ENCODE measurements at places on chromosomes 7 and 10.

DNA sequence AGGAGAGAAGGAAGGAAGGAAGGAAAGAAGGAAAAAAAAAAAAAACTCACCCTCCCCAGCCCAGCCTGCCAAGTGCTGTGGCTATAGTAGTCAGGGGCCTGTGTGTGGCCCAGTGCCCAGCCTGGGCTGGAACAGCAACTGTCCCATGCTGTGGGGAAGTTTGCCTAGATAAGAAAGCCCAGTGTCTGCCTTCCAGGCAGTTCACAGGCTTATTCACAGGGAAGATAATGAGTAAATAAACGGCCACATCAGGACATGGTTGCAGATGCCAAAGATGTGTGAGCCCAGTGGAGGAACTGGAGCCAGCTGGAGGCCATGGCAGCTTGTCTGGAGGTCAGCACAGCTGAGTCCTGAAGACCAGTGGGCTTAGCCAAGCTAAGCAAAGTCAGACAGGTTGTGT lies 132.4 kb upstream of the FOXK1 start:
- no peak for DNase-seq

GRCh38 chr7:145193951-145194350 lies 358.1 kb upstream of the TPK1 start:
- DNase-seq: no peak

DNA sequence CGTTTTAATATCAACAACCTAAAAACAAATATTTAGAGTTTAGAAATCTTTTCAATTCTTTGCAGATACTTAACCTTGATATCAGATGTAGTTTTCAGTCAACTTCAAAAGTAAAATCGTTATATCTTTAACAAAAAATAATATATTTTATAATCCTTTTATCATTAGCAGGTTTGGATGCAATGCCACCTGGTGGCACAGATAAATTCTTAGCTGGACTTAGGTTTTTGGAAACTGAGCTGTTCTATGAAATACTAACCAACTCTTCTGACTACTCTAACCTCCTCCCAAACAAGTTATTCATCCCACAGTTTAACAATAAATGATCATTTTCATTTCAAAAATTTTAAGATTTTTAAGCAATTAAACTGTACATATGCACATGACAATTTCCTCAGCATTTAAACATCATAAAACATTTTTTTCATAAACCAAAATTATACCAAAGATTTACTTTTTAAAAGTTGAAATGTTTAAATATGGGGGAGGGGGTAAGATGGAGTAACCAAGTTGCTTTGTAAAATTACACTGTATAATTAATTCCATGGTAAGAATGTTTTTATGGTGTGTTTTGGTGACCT lies 56.9 kb downstream of the HIBADH start:
- peak; percentile 41 for DNase-seq

GRCh38 chr7:129898502-129899160 lies 54.1 kb downstream of the UBE2H start:
- DNase-seq: no peak

GRCh38 chr10:125006921-125007426 lies 65.1 kb downstream of the ZRANB1 start:
- no peak for DNase-seq

DNA sequence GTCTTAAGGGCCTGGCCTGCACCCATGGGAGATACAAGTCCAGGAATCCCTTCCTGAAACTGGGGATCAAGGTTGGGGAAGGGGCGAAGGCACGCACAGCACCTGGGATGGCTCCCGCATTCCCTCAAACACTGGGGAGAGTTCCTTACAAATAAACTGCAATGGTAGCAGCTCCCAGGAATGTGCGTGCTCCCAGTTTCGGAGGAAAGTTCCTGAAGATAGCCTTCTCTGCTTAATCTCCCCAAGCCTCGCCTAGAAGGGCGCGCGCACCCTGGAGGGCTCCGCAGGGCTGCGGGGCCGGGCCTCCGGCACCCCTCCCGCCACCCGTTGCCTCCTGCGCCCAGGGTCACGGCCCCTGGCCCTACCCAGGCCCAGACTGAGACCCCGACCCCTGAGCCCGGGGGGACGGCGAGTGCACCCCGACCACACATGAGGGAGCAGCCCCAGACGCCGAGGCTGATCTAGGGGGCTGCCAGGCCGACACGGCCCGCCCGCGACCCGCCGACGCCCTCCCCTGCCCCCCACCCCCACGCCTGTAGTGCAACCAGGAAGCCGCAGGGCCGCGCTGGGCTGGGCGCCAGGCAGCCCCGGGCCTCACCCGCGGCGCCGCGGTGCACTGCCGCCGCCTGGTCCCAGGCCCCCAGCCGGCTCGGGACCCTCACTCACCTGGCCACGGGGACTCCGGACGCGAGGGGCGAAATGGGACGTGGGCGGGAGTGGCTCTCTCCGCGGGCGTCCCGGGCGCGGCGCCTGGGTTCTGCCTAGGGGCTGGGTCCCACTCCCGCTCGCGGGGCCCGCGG lies 460 bp downstream of the ANXA11 start:
- peak; percentile 31 for DNase-seq

GRCh38 chr7:130960208-130960988 lies 226.4 kb upstream of the KLF14 start:
- DNase-seq: peak; percentile 84

DNA sequence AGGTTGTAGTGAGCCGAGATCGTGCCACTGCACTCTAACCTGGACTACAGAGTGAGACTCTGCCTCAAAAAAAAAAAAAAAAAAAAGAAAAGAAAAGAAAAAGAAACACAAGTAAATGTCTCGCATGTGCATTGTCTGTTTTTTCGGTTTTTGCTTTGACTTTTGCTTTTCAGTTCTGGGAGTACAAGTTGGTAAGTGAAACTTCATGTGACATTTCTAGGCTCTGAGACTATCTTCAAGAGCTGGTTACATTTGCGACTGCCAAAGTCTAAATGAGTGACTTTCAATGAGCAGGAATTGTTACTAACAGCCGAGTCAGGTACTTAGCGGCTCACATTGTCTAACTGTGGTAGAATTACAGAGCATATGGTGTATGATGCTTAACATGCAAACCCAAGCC lies 107.0 kb upstream of the CELF2 start:
- no peak for DNase-seq

- DNase-seq: no peak
These were observed 69.2 kb downstream of the CPVL start for GRCh38 chr7:29077176-29077575.

DNA sequence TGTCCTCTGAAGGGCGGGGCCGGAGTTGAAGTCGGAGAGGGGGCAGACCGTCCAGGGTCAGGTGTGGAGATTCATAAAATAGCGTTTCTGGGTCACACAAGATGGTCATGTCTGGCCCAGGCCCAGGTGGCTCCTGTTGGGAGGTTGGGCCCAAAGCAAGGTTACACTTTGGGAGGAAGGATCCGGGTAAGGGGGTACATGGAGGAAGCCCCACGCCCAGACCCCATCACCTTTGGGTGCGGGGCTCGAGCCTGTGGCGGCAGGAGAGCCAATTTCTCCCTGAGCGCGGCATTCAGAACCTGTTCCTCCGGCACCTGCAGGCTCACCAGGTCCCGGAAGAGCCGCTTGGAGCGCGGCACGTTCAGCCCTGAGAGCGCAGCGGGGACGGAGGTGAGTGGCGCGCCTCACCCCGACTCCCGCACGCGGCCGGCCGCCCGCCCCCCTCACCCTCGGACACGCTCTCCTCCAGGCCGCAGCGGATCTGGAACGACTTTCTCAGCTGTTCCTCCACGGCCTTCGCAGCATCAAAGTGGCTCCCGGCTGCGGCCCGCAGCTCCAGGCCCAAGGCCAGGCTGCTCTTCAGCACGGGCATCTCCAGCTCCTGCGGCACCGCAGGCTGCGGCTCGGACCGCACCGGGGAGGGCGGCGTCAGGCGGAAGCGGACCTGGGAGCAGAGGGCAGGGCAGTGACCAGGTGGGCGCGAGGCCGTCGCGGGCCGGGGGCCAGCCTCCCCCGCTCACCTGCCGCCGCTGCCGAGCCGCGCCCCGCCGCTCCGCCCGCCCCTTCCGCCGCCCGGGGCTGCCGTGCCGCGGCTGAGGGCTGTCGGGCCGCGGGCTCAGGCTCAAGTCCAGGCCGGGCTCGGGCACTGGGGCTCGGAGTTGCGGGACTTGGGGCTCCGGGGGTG lies 644 bp downstream of the PPP1R35 start:
- peak; percentile 61 for DNase-seq

DNA sequence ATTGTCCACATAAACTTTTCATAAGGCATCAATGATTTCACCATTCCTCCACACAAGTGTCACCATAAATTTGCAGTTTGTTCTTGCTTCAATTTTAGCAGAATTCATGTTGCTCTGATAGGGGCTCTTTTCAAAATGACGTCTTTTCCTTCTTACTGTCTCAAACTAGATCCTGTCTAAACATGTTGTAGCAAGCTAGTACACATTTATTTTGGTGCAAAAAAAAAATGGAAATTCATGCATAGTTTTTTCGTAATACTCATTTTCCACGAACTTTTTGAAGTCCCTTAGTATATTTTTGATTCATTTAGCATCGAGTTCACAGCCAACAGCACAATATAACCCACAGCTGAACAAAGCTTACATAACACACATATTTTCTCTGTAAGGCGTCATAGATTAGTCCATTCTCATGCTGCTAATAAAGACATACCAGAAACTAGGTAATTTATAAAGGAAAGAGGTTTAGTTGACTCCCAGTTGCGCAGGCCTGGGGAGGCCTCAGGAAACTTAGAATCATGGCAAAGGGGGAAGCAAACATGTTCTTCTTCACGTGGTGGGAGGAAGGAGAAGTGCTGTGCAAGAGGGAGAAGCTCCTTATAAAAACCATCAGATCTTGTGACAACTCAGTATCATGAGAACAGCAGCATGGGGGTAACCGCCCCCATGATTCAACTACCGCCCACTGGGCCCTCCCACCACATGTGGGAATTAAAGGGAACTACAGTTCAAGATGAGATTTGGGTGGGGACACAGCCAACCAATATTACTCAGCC lies 301.5 kb downstream of the CCDC3 start:
- DNase-seq: no peak

GRCh38 chr7:30012757-30013156 lies 13.7 kb downstream of the FKBP14 start:
- DNase-seq: no peak

- DNase-seq: no peak
These were observed 69.5 kb downstream of the PTPN12 start for GRCh38 chr7:77606562-77606961.

DNA sequence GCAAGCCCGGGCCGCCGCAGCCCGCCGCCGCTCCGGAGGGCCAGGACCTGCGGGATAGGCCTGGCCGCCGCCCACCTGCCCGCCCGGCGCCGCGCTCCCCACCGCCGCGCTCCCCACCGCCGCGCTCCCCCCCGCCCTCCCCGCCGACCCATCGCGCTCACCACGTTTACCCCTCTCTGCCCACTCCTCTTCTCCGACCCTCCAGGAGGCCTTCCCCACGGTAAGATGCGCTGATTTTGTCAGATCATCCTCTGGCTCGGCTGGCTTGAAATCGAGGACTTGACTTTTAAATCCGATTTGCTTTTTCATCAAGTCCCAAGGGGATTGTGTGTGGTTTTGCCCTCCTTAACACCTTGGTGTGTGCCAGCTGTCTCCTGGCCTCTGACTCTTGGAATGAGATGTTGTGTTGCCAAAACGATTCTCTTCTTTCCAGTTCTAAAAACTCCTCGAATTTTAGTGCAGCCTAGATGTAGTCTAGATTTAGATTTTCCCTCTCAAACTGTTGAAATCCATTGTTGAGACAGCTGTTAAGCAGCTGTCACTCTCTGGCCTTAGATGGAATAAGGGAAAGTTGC lies 738 bp downstream of the POM121 start:
- DNase-seq: no peak

GRCh38 chr10:20399772-20400171 lies 497.3 kb downstream of the NEBL start:
- DNase-seq: no peak

GRCh38 chr10:49409755-49410154 lies 13.9 kb upstream of the DRGX start:
- no peak for DNase-seq

DNA sequence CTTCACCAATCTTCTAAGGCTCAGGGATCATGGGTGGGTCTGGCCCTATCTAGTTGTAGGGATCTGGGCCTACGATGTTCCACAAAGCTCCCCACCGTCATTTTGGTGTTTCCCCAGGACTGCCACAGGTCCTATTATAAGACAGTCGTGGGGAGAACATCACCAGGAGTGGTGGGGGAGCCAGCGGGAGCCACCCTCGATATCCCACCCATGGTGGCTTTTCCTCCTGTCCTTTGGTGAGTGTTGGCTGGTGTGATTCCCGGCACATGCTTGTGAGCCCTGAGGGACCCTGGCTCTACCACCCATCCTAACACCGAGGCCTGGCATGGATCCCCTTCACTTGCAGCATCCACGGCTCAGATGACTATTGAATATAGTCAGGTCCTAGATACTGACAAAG lies 247.4 kb downstream of the ACTR3B start:
- DNase-seq: no peak

- no peak for DNase-seq
These were observed 134.8 kb upstream of the BMPER start for GRCh38 chr7:33770576-33770975.

DNA sequence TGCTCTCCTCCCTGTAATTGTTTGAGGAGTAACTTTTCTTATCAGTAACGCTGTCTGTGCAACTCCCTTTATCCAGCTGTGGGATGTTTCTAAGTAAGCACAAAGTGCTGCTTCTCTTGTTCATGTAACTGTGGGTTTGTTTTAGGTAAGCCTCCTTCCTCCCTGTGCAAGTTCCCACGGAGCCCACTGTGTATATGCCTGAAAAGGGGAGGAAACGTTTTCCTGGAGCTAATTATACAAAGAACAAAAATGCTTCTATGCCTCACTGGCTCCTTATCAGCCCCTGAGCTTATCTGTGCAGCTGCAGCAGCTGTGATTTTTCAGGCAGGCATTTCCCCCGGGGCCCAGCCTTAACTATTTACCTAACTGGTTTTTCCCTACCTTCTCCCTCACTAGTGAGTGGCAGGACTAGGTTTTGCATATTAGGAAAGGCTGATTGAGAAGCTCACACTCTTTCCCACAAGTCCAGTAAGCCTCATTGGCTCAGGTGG lies 593.4 kb upstream of the GHITM start:
- no peak for DNase-seq

DNA sequence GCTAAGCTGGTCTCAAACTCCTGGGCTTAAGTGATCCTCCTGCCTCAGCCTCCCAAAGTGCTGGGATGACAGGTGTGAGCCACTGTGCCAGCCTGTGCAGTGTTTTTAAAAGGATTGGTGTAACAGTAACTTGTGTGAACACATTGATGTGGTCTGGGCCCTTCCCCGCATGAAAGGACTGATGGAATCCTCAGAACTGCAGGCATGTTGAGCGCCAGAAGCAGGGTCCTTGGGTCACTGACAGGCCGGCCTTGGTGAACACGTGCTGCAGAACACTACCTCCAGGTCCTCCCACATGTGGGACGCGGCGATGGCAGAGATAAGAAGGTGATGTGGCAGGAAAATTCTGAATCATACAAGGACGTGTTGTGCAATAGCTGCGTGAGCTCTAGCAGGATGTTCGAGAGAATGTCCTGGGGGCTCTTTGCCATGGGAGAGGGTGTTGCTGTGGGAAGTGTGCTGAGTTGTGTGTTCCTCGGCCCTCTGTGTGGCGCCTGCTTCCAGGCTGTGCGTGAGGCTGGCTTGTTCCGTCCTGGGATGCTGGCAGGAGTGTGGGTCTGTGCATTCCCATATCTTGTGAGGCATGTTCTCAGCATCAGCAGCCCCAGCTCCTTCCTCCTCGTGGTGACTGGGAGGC lies 68.2 kb downstream of the DNAJB6 start:
- DNase-seq: peak; percentile 91
